ENCODE measurements at places on chromosomes 6 and 20.

DNA sequence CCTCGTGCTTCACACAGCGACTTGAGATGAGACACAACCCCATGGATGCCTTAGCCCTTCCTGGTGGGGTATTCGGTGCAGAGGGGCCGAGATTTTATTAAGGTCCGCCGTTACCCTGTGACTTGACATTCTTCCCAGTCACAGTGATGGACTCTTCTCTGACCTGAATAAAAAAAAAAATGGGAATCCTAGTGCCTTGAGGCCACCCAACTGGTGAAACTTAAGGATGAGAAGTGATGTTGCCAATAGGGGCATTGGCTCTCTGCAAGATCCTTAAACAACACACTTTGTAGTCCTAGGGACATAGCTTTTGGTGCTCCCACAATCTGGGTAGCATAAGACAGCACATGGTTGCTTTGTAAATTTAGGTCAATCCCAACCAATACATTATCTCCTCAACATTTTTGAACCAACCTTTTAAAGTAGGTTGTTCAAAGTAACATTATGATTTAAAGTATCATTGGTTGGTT lies 814 bp upstream of the ADNP start:
- H3K36me3 ChIP-seq: peaks cover 33% of the 10 kb centered on the region
- H3K27ac ChIP-seq: peak overlapping the region; percentile 100
- peak overlapping the region; percentile 61 for H3K4me3 ChIP-seq
- DNase-seq: no peak

DNA sequence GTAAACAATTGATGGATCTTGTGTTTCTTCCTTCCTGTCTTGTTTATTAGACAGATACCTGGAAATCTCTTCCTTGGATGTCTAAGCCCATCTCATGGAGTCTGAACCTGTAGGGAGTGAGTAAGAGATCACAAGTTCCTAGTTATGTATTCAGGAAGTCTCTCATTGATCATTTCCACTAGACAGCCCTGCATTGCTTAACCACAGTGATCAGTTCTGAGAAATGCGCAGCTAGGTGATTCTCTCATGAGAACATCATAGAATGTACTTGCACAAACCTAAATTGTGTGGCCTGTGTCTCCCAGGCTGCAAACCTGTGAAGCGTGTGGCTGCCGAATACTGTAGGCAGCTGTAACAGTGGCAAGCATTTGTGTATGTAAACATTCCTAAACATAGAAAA lies 39.1 kb downstream of the FAM120B start:
- peaks cover 37% of the 10 kb centered on the region for H3K36me3 ChIP-seq
- no peak for DNase-seq
- no peaks in the 10 kb centered on the region for H3K27me3 ChIP-seq
- peaks cover 4% of the 10 kb centered on the region for H3K4me1 ChIP-seq

- no peak overlapping the region for H3K27ac ChIP-seq
- no peaks in the 10 kb centered on the region for H3K27me3 ChIP-seq
- H3K4me3 ChIP-seq: no peak overlapping the region
- H3K36me3 ChIP-seq: no peaks in the 10 kb centered on the region
- DNase-seq: no peak
- peaks cover 9% of the 10 kb centered on the region for H3K4me1 ChIP-seq
Measured at GRCh38 chr6:152457949-152458624, 179.1 kb downstream of the SYNE1 start.

DNA sequence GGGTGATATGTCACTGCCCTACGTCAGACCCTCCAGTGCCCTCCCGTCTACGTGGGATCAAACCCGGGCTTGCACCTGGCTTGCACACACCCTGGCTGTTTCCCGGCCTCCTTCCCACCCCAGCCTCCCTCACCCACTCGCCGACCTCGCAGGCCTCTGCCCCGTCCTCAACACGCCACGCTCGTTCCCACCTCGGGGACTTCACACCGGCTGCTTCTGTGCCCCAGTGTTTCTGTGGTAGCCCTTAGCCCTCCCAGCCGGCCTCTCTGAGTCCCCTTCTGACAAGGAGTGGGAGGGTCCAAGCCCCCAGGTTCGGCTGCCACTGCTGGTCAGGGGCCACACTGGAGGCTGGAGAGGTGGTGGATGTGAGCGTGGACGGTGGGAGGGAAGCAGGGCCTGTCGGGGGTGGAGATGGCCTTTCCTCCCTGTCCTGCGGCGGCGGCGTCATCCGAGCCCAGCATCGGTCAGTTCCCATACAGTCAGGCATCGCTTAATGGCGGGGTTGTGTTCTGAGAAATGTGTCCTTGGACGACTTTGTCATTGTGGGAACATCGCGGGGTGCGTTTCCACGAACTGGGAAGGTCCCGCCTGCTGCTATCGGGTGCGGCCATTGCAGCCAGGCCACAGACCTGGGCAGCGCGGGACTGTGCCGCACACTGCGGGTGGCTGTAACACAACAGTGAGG lies 11.4 kb upstream of the KIF25 start:
- no peaks in the 10 kb centered on the region for H3K4me1 ChIP-seq
- H3K36me3 ChIP-seq: no peaks in the 10 kb centered on the region
- no peak overlapping the region for H3K27ac ChIP-seq
- H3K4me3 ChIP-seq: no peak overlapping the region
- DNase-seq: no peak

- no peak overlapping the region for H3K4me3 ChIP-seq
- no peaks in the 10 kb centered on the region for H3K27me3 ChIP-seq
- DNase-seq: no peak
- peaks cover 44% of the 10 kb centered on the region for H3K36me3 ChIP-seq
Measured at GRCh38 chr6:158501360-158502262, 58.3 kb upstream of the TMEM181 start.

GRCh38 chr6:166237617-166238016 lies 70.0 kb upstream of the TBXT start:
- DNase-seq: no peak
- peaks cover 53% of the 10 kb centered on the region for H3K27me3 ChIP-seq
- H3K4me3 ChIP-seq: no peak overlapping the region
- H3K36me3 ChIP-seq: no peaks in the 10 kb centered on the region
- no peaks in the 10 kb centered on the region for H3K4me1 ChIP-seq
- H3K27ac ChIP-seq: no peak overlapping the region

- no peak overlapping the region for H3K4me3 ChIP-seq
- H3K27me3 ChIP-seq: no peaks in the 10 kb centered on the region
- DNase-seq: no peak
- H3K4me1 ChIP-seq: peaks cover 8% of the 10 kb centered on the region
Measured at GRCh38 chr20:47351643-47352331, 4.7 kb downstream of the ZMYND8 start.

DNA sequence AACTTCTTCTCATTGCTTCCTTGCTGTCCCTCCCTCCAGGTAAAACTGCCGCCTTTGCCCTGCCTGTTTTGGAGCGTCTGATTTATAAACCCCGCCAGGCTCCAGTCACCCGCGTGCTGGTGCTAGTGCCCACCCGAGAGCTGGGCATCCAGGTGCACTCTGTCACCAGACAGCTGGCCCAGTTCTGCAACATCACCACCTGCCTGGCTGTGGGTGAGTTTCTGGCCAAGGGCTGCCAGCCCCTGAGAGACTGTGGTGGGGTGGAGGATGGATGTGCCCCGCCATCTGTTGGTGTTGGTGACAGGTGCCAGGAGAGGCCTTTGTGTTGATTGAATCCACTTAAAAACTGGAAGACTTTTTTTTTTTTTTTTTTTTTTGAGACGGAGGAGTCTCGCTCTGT lies 9.5 kb downstream of the DDX27 start:
- H3K27ac ChIP-seq: no peak overlapping the region
- H3K4me1 ChIP-seq: no peaks in the 10 kb centered on the region
- no peak overlapping the region for H3K4me3 ChIP-seq
- H3K27me3 ChIP-seq: no peaks in the 10 kb centered on the region
- peaks cover 34% of the 10 kb centered on the region for H3K36me3 ChIP-seq
- DNase-seq: no peak

- DNase-seq: no peak
- H3K36me3 ChIP-seq: peaks cover 1% of the 10 kb centered on the region
- no peaks in the 10 kb centered on the region for H3K27me3 ChIP-seq
Measured at GRCh38 chr6:118551063-118552053, 3.3 kb downstream of the PLN start.

- no peaks in the 10 kb centered on the region for H3K36me3 ChIP-seq
- H3K27ac ChIP-seq: peak overlapping the region; percentile 1
- H3K4me1 ChIP-seq: peaks cover 28% of the 10 kb centered on the region
- no peak for DNase-seq
- peak overlapping the region; percentile 72 for H3K4me3 ChIP-seq
Measured at GRCh38 chr20:32535316-32535952, 49.7 kb downstream of the NOL4L start.

GRCh38 chr6:46051962-46052361 lies 36.3 kb upstream of the CLIC5 start:
- no peak overlapping the region for H3K4me3 ChIP-seq
- H3K4me1 ChIP-seq: peaks cover 47% of the 10 kb centered on the region
- peaks cover 7% of the 10 kb centered on the region for H3K36me3 ChIP-seq
- H3K27me3 ChIP-seq: no peaks in the 10 kb centered on the region

DNA sequence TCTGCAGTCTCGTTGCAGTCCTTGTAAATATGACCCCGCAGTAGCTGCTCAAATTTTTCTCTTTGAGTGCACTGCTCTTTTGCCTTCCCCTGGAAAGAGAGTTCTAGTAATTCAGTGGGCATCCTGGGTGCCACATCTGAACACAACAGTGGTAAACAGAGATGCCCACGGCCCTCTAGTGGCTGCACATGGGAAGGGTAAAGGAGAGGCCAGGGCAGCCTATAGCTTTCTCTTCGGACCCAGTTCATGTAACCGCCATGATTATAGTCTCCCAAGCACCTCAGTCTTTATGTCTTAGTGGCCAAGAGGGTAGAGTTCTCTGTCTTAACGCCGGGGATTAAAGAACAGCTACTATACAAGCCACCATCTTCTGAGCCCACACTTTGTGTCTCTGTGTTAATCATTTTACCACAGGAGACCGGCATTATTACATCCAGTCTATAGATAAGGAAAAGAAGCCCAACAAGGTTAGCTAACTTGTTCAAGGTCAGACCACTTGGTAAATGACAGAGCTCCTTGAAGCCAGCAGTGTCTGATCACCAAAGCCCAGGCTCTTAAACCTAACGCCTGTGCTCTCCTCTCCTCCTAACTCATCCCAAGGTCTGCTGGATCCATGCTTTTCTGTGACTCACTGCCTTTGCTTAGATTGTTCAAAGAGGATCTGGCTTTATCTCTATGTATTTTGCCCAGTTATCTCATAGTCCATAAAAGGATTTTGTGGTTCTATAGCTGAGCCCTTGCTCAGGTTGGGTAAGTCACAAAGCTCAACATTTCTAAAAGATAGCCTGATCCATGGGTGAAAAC lies 81.8 kb downstream of the ISM1 start:
- H3K27me3 ChIP-seq: no peaks in the 10 kb centered on the region
- no peak overlapping the region for H3K27ac ChIP-seq
- peak; percentile 19 for DNase-seq
- no peaks in the 10 kb centered on the region for H3K36me3 ChIP-seq

GRCh38 chr20:61263084-61263695 lies 11.1 kb downstream of the CDH4 start:
- no peaks in the 10 kb centered on the region for H3K4me1 ChIP-seq
- peak; percentile 57 for DNase-seq
- peaks cover 86% of the 10 kb centered on the region for H3K27me3 ChIP-seq
- no peak overlapping the region for H3K4me3 ChIP-seq

DNA sequence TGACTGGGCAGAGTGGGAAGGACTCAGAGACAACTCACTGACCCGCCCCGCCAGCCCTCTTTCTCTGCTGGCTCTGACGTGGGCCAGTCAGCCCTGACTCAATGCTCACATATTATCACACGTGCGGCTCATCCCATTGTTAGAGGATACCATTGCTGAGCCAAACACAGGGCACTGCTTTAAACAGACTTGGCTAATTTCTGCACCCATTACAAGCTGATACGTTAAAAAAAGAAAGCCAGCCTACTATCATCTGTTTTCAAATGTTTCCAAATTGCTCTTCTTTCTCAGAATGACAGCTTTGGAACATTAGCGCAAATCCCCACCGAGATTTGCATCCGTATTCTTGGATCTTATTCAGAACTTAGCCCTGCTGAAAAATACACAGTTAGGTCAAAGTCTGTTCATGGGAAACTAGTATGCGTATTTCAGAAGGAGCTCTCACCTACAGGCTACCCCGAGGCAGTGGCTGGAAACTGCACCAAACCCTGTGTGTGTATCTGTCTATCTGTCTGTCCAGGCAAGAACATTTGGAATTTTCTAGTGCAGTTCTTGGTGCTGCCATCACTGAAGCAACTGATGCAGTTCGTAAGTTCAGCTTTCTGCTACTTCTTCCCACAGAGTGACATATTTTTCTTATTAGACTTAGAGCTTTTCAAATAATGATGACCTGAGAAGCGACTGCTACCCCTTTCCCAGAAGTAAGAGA lies 32.8 kb downstream of the RAMACL start:
- no peak overlapping the region for H3K4me3 ChIP-seq
- peaks cover 8% of the 10 kb centered on the region for H3K4me1 ChIP-seq
- DNase-seq: no peak
- peaks cover 10% of the 10 kb centered on the region for H3K36me3 ChIP-seq
- H3K27ac ChIP-seq: no peak overlapping the region

- no peak overlapping the region for H3K4me3 ChIP-seq
- DNase-seq: no peak
- no peaks in the 10 kb centered on the region for H3K27me3 ChIP-seq
Measured at GRCh38 chr6:110547266-110547964, 71.0 kb upstream of the SLC22A16 start.

- peaks cover 2% of the 10 kb centered on the region for H3K4me1 ChIP-seq
- no peaks in the 10 kb centered on the region for H3K36me3 ChIP-seq
- H3K27ac ChIP-seq: no peak overlapping the region
- no peak for DNase-seq
- H3K4me3 ChIP-seq: no peak overlapping the region
Measured at GRCh38 chr20:6863798-6864201, 96.3 kb downstream of the BMP2 start.

GRCh38 chr6:80022803-80023202 lies 18.4 kb downstream of the TTK start:
- no peak overlapping the region for H3K4me3 ChIP-seq
- H3K4me1 ChIP-seq: peaks cover 18% of the 10 kb centered on the region
- H3K27me3 ChIP-seq: no peaks in the 10 kb centered on the region
- no peak for DNase-seq
- peaks cover 4% of the 10 kb centered on the region for H3K36me3 ChIP-seq
- H3K27ac ChIP-seq: no peak overlapping the region

Measured in progenitor cell of endocrine pancreas (in vitro differentiated cells).